ENCODE measurements at places on chromosomes 12 and 14. TPM values are rescaled to one million over a fixed set of nuclear protein-coding genes. Genes with fewer than 3 reads are reported as not detected.

GRCh38 chr12:113835433-113835832, 130.7 kb downstream of the RBM19 start:
- no peak for DNase-seq

- no peak for DNase-seq
Measured at GRCh38 chr12:61213646-61214045, 1046.6 kb upstream of the USP15 start.

DNA sequence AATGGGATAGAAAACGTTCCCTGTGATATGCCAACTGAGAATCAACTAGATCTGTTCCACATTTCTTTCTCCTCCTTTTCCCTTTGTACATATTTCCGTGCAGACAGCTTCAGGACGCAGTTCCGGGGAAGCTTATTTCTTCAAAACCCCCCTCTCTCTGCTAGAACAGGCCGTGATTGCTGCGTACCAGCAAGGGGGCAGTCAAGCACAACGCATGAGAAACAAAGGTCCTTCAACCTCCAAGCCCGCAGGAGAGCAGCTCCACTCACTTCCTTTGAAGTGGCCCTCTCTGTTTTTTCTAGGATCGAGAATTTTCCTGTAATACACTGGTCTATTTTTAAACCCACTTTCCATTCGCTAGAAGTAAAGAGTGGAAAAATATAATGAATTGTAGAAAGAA, 80.8 kb downstream of the ZNF664 start:
- DNase-seq, result no peak

The RND1 gene
- 0.31 TPM for polyA plus RNA-seq

The CLMN gene
- polyA plus RNA-seq, result 0.27 TPM
